Caco-2 (cell line): ENCODE measurements at places on chromosomes 13 and 19. TPM values are rescaled to one million over a fixed set of nuclear protein-coding genes. Genes with fewer than 3 reads are reported as not detected.
A peak's percentile ranks its signal among the peaks of the same experiment; 100 is the strongest.

DNA sequence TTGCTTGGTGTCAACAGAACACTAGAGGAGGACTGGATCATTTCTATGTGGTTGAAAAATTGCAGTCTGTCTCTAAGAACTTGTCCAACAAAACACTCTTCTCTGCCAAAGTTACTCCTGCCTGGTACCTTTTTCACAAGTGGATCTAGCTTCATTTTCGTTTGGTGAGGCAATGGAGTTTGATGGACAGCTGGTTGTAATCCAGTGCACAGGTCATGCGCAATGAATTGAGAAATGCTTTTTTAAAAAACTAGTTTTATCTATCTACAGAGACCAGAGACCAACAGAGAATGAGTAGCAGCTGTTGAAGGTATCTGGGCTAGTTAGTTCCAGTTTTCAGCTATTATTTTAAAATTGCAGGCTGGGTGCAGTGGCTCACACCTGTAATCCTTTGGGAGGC, 12.0 kb upstream of the KBTBD6 start:
- DNase-seq, result no peak

DNA sequence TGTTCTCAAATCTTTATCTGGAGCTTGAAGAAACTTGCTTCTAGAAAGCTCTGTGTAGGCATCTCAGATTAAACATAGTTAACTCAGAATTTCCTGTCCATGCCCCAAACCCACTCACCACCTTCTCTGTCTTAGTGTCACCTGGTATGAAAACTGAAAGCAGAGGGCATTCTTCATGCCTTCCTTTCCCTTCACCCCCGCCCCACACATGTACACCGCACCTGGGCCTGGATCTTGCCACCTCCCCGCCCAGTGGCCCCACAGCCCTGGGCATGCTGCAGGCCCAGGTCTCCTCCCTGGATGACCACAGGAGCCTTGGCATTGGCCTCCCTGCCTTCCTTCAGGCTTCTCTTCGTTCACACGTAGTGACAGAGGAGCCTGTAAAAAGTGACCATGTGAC, 15.8 kb downstream of the CFAP97D2 start:
- no peak for DNase-seq

DNA sequence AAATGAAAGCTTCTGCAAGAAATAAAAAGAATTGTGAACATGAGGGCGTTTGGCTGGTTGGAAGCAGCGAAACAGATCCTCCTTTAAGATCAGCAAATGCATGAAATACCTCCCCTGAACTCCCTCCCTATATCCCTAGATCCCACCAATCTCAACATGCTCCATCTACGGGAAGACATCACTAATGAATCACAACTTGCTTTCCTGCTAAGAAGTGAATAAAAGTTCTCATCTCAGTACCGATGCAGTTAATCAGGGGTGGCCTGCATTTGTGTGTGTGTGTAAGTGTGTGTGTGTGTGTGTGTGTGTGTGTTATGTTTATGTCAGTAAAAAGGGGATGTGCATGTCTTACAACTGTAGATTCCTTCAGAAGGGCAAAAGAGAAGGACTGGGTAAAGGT, 238.7 kb downstream of the LIG4 start:
- DNase-seq, result no peak

DNA sequence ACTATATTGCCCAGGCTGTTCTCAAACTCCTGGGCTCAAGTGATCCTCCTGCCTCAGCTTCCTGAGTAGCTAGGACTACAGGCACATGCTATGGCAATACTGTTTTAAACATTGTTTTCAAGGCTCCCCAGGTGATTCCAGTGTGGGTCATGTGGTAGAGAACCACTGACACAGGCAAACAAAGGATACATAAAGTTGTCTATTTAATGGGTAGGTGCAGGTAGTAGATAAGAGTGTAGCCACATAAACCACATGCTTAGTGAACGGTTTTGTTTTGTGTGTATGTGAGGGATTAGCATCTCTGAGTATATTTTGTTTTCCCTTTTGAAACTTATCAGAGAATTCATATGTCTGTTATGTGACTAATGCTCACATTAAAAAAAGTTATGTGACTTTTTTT, 36.7 kb downstream of the USPL1 start:
- no peak for DNase-seq

DNA sequence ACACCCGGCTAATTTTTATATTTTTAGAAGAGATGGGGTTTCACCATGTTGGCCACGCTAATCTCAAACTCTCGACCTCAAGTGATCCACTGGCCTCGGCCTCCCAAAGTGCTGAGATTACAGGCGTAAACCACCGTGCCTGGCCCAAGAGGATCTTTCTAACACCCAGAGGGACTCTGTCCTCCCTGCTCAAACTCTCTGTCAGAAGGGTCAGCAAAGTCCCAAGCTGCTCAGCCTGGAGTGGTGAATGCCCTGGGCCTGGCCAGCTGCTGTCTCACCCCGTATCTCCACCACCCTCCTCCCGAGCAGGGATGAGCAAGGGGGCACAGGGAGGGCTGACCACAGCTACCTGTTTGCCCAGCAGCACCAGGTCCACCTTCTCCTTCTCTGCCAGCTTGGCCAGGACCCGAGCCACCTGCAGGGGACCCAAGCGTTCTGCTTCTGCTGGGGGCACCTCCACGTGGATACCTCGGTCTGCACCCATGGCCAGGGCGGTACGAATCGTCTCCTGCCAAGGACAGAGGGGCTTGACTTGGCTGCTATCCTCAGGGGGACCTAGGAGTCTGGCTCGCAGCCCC, 10.9 kb upstream of the VSIG10L start:
- DNase-seq, result no peak

DNA sequence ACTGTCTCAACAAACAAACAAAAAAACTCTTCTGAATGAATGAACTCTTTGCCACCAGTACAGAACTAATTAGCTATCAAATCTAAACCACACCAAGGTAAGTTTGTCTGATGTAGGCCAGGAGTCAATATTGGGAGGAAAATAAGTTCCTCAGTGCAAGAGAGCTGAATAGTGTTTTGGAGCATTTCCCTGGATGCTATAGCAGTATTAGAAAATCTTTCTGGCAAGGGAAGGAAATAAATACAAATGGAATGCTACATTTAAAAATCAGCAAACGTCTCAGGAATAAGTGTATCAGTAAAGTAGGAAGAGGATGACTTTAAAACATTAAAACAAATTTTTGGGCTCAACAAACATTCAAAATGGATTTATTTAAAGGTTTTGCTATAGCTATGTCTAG, 81.3 kb upstream of the TMTC4 start:
- DNase-seq, result no peak

DNA sequence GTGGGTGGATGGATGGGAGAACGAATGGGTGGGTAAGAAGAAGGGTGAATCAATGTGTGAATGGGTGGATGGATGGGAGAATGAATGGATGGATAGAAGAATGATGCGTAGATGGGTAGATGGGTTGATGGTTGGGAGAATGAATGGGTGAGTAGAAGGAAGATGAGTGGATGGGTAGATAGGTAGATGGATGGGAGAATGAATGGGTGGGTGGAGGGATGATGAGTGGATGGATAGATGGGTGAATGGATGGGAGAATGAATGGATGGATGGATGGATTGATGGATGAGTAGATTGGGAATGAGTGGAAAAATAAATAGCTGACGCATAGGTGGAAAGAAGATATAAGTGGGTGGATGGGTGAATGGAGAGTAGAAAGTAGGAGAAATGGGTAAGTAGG, 16.5 kb downstream of the VSTM2B start:
- DNase-seq, result no peak

GRCh38 chr19:39729594-39729993, 8.2 kb downstream of the CLC start:
- no peak for DNase-seq

GRCh38 chr13:112521073-112521685, 66.8 kb downstream of the TUBGCP3 start:
- no peak for DNase-seq

GRCh38 chr13:106905380-106906162, 337.6 kb upstream of the ARGLU1 start:
- no peak for DNase-seq

GRCh38 chr19:54435551-54436016, 13.4 kb upstream of the LENG8 start:
- DNase-seq, result no peak

- no peak for DNase-seq
Observed at GRCh38 chr19:17326595-17326966, 8.1 kb downstream of the ANO8 start.

DNA sequence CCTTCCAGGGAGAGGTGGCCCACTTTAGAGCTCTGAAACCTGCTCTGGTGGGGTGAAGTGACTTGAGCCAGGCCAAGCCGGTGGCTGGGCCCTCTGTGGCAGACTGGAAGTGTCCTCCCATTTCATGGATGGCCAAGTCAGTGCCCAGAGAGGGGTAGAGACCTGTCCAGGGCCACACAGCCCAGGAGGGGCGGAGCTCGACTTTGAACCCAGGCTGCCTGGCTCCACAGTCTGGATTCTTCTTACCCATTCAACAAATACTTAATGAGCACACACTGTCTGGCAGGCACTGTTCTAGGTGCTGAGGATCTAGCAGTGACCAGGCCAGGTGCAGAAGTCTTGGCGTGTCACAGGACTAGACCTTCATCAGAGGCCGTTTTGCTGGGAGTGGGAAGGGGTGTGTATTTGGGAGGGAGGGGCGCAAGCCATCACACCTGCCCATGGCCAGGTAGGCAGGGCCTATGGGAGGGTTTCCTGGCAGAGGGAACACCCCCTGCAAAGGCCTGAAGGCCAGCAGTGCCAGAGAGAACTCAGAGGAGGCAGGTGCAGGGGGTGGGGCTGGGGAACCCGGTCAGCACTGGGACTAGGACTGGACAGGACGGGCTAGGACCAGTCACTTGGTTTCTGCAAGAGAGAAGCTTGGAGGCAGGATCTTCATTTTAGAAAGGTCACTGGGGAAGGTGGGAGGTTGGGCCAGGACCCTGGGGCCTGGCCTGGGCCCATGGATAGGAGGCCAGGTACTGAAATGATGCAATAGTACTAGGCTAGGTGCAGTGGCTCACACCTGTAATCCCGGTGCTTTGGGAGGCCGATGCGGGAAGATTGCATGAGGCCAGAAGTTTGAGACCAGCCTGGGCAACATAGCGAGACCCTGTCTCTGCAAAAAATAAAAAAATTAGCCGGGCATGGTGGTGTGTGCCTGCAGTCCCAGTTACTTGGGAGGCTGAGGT, 31.8 kb downstream of the DNM2 start:
- DNase-seq, result no peak

DNA sequence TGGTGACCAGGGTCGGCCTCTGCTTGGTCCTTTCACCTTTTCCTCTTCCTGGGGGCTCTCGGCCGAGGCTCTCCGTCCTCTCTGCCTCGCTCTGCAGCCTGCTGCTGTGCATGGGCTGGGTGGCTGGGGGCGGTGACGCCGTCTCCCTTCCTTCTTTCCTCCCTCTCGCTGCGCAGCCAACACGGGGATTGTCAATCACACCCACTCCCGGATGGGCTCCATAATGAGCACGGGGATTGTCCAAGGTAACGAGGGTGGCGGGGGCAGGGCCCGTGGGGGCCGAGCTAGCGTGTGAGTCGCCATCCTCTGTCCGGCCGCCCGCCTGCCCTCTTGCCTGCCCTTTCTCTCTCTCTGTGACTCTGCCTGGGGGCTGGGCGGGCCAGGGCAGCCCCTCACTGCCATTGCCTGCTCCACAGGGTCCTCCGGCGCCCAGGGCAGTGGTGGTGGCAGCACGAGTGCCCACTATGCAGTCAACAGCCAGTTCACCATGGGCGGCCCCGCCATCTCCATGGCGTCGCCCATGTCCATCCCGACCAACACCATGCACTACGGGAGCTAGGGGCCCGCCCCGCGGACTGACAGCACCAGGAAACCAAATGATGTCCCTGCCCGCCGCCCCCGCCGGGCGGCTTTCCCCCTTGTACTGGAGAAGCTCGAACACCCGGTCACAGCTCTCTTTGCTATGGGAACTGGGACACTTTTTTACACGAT, 7.1 kb downstream of the YIPF2 start:
- no peak for DNase-seq

DNA sequence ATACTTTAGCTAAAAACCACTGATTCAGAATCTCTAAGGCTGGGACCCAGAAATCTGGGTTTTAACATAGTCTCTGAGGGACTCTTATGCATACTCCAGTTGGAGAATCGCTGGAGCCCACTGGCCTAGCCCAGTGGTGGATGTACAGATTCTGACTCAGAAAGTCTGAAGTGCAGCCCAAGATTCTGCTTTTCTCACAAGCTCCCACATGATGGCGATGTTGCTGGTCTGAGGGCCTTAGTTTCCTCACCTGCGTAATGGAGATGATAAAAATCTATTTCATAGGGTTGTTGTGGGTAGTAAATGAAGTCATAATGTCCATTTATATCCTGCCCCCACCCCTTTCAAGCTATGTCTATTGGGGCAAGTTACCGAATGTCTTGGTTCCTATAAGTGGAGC, 7.7 kb upstream of the CDADC1 start:
- peak; percentile 33 for DNase-seq

DNA sequence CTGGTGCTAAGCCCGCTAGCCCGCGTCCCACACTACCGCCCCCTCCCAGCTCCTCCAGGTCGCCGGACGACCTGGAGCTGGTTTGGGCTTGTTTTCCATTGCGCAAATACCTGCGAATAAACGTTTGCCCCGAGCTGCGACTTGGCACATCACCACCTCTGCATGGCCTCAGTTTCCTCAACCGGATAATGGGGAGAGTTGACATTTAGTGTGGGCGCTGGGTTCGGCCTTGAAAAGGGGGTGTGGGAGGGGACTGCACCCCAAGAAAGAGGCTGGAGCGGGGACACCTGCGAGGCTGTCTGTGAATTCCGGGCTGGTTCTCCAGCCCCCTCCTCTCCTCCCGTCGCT, 11.0 kb upstream of the JUND start:
- DNase-seq, result no peak

Gene CYP4F12
- total RNA-seq, result 0.16 and 0.39 TPM in 2 replicates

Gene SULT2A1
- 4.5 TPM in 2 replicates for total RNA-seq

Gene TNFSF11
- total RNA-seq, result not detected in 2 replicates

Gene RUVBL2
- total RNA-seq, result 165 and 172 TPM in 2 replicates

Gene IFT88
- 12.1 and 12.4 TPM in 2 replicates for total RNA-seq

Gene GPR4
- not detected in 2 replicates for total RNA-seq
